Type B pancreatic cell (in vitro differentiated cells): ENCODE measurements at places on chromosomes 5 and 9. TPM values are rescaled to one million over a fixed set of nuclear protein-coding genes. Genes with fewer than 3 reads are reported as not detected.

Gene TLX3
- 2.1 and 7.8 TPM in 2 replicates for total RNA-seq

DNA sequence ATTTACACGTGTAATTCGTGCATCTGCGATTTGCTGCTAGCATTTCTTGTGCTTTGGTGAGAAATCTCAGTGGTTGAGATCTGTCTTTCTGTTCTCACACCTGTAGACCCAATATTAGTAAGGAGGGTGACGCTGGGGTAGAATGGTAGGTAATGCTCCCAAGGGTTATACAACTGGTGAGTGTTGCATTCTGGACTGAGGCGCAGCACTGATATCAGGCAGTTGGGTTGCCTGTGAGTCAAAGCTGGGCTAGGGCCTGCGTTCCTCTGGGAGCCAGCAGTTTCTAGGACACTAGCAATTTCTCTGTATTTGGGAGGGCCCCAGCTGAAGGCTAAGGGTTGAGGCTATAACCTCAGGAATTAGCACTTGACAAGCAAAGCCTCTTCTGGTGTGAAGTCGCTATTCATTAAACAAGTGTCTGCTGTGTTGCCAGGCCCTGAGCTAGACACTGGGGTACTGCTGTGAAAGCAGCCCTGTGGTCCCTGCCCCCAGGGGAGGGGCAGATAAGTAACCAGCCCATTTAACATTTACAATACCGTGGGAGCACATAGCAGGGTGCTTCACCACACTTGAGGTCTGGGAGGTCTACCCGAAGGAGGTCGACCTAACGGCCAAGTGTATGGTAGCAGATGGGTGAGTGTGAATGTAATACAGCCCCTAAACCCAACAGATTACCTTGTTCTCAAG is 28.7 kb downstream of the LARP1 start:
- H3K4me3 ChIP-seq = no peak overlapping the region
- peaks cover 4% of the 10 kb centered on the region for H3K36me3 ChIP-seq
- H3K27ac ChIP-seq = peak overlapping the region; percentile 5
- DNase-seq = no peak

DNA sequence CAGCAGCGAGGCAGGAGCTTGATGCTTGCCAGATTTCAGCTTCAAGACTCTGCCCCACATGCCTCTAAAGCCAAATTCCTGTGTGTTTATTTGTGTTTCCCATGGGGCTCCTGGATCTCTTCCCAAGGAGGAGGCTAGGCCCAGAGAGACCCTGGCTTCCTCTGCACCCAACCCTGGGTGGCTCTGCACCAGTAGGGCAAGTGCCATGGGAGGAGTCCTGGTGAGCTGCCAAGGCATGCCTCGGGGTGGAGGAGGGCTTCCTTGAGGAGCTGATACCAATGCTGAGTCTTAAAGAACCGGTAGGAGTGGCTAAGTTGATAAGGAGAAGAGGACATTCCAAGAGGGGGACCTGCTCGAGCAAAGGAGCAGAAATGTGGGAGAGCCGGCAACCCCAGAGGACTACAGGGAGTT is 6.8 kb upstream of the TIFAB start:
- no peak overlapping the region for H3K27ac ChIP-seq
- H3K4me1 ChIP-seq = peaks cover 7% of the 10 kb centered on the region
- H3K4me3 ChIP-seq = no peak overlapping the region

DNA sequence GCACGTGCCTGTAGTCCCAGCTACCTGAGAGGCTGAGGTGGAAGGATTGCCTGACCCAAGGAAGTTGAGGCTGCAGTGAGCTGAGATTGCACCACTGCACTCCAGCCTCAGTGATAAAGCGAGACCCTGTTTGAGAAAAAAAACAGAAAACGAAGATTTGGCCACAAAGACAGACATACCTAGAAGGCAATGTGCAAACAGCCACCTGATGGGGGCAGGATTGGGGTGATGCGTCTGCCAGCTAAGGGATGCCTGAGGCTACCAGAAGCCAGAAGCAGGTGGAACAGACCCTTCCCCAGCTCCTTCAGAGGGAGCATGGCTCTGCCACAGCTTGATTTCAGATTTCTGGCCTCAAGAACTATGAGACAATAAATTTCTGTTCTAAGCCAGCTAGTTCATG is 2.9 kb downstream of the HIGD2A start:
- DNase-seq = no peak
- H3K4me3 ChIP-seq = no peak overlapping the region
- H3K27ac ChIP-seq = no peak overlapping the region
- peaks cover 9% of the 10 kb centered on the region for H3K4me1 ChIP-seq
- H3K36me3 ChIP-seq = peaks cover 5% of the 10 kb centered on the region
- H3K27me3 ChIP-seq = no peaks in the 10 kb centered on the region

DNA sequence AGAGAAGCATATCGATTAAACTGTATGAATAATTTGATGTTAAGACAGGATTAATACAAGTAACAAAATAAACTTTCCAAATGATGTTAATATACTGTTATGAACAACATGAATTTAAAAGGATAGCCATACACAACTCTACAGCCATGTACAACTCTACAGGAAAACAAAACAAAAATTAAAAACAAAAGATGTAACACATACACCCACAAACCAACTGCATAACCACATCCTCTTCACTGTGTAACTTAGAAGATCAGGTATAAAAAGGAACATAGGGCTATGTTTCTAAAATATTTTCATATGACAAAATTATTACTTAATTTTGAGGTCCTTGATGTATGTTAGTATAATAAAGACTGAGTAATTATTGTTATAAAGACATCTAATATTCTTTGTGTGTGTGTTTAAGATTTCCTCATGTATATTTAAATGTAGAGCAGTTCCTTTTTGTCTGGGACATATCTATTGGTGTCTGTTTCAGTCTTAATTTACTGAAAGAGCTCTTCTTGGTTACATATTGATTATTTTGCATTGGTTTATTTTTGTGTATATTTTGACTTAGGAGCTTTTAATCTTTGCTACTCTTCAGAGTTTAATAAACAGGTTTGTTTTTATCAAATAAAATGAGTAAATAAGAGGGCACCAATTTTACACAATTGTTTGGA is 966.8 kb upstream of the CTNND2 start:
- no peak for DNase-seq
- no peaks in the 10 kb centered on the region for H3K4me1 ChIP-seq
- H3K36me3 ChIP-seq = no peaks in the 10 kb centered on the region
- H3K27ac ChIP-seq = no peak overlapping the region
- no peak overlapping the region for H3K4me3 ChIP-seq
- no peaks in the 10 kb centered on the region for H3K27me3 ChIP-seq

Gene KIAA0825
- 3.1 and 4.2 TPM in 2 replicates for total RNA-seq

Gene CDH9
- total RNA-seq = 0.68 TPM in 1 of 2 replicates, not detected in the other

DNA sequence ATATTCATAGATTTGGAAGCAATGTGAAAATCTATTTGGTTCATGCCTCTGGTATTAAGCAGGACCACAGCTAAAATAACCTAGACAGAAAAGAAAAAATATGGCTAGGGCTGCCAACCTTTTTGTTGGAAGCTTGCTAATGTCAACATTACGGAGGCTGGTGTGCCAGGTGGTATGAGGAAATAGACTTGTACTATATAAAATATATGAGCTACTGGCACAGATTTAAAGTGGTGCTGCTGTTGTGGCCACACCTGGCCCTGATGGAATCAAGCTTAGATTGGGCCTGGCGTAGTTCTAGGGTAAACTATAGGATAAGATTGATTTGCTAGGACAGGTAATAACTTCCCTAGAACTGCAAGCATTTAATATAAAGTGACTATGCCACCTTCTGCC is 10.6 kb upstream of the PARP8 start:
- H3K4me3 ChIP-seq = no peak overlapping the region
- H3K27ac ChIP-seq = no peak overlapping the region
- H3K27me3 ChIP-seq = no peaks in the 10 kb centered on the region
- H3K4me1 ChIP-seq = no peaks in the 10 kb centered on the region

DNA sequence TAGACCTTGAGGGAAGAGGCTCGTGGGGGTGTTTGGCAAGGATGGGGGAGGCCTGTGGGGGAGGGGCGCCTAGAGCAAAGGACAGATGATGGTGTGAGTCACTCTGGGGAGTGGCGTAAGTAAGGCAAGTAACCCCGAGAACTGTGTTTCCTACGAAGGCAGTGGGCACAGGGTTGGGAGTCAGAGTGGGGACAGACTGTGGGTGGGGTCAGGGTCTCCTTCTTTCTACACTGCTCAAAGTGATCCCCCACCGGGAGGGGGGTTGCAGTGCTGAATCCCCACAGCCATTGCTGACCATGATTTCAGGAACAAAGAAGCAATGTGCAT is 136.8 kb downstream of the TENT4A start:
- no peaks in the 10 kb centered on the region for H3K36me3 ChIP-seq
- no peak overlapping the region for H3K4me3 ChIP-seq
- H3K27ac ChIP-seq = no peak overlapping the region
- H3K27me3 ChIP-seq = no peaks in the 10 kb centered on the region
- no peak for DNase-seq
- H3K4me1 ChIP-seq = no peaks in the 10 kb centered on the region

Gene SAXO1
- total RNA-seq = 0.48 TPM in 1 of 2 replicates, not detected in the other

DNA sequence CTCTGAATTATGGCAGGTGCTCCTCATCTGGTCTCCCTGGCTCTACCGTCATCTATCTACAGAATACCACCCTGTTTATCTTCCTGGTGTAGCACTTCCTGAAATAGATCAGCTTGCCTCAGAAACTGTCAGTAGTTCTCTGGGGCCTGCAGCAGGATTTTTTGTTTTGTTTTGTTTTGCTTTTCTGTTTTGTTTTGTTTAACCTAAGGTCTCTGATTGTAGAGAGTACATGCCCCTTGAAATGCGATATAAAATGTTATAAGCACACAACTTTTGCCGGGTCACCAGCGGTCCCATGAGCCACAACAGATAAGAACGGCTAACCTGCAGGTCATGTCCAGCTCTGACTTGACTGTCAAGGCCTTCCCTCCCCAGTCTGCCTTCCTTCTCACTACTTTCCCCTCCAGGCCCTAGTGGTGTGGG is 26.6 kb upstream of the CREBRF start:
- no peaks in the 10 kb centered on the region for H3K27me3 ChIP-seq
- H3K36me3 ChIP-seq = peaks cover 4% of the 10 kb centered on the region
- no peak overlapping the region for H3K4me3 ChIP-seq
- H3K4me1 ChIP-seq = no peaks in the 10 kb centered on the region
- DNase-seq = no peak

Gene PRELID2
- total RNA-seq = 15.5 and 19.6 TPM in 2 replicates

- H3K27ac ChIP-seq = no peak overlapping the region
- peaks cover 18% of the 10 kb centered on the region for H3K4me1 ChIP-seq
- H3K36me3 ChIP-seq = no peaks in the 10 kb centered on the region
- no peaks in the 10 kb centered on the region for H3K27me3 ChIP-seq
- H3K4me3 ChIP-seq = no peak overlapping the region
Observed at GRCh38 chr9:105403552-105404248, 44.1 kb upstream of the FSD1L start.

DNA sequence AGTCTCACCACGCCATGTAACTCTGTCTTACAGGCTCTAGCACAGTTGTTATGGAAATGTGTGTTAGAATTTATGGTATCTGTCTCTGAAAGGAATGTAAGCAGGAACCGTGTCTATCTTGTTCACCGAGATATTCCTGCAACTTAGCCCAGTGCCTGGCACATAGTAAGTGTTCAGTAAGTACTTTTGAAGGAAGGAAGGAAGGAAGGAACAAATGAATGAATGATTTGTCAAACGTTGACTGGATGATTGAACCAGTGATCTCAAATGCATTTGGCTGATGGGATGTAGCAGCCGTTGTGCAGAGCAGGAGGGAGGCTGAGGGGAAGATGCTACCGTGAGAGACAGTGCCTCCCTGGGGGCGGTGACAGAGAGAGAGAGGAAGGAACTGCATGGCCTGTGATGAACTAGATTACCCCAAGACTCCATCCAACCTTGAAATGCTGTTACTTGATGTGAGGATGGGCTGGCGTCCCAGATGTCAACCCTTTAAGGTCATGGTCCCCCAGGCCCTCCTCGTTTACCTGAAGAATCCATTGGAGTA is 47.5 kb upstream of the PPARGC1B start:
- H3K4me3 ChIP-seq = no peak overlapping the region
- DNase-seq = no peak
- H3K27me3 ChIP-seq = peaks cover 19% of the 10 kb centered on the region
- no peak overlapping the region for H3K27ac ChIP-seq
- no peaks in the 10 kb centered on the region for H3K4me1 ChIP-seq
- no peaks in the 10 kb centered on the region for H3K36me3 ChIP-seq

Gene SOX30
- not detected in 2 replicates for total RNA-seq

DNA sequence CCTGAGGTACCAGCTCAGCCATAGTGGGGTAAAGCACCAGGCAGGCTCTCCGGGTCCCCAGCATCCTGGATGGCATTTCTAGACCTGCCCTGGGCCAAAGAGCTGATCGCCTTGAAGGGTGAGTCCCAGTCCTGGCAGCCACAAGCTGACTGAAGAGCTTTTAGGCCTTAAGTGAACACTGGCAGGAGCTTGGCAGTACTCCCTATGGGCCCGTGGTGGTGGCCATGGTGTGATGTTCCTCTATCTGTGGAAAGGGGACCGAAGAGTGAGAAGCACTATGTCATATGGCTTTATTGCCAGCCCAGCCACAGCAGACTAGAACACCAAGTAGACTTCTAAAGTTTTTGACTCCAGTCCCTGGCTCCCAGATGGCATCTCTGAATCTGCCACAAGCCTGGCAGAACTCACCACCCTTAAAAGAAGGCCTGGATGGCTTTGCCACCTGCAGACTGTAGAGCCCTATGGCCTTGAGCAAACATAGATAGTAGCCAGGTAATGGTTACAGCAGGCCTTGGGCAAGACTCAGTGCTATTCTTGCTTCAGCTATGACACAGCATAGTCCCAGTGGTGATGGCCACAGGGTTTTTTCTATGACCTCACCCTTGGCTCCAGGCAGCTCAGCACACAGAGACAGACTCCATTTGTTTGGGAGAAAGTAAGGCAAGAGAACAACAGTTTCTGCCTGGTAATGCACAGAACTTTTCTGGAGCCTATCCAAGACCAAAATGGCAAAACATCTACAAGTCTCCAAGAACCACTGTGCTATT is 801.5 kb upstream of the DMAC1 start:
- no peak for DNase-seq
- no peaks in the 10 kb centered on the region for H3K4me1 ChIP-seq
- no peaks in the 10 kb centered on the region for H3K27me3 ChIP-seq
- no peaks in the 10 kb centered on the region for H3K36me3 ChIP-seq

- H3K4me1 ChIP-seq = peaks cover 9% of the 10 kb centered on the region
- H3K27ac ChIP-seq = no peak overlapping the region
- H3K4me3 ChIP-seq = no peak overlapping the region
- no peaks in the 10 kb centered on the region for H3K36me3 ChIP-seq
Observed at GRCh38 chr5:148740966-148741742, 85.3 kb upstream of the ADRB2 start.

Gene F12
- total RNA-seq = 3.2 and 5.7 TPM in 2 replicates
